GM12864 (cell line): ENCODE measurements at places on chromosomes 7 and 10.

DNA sequence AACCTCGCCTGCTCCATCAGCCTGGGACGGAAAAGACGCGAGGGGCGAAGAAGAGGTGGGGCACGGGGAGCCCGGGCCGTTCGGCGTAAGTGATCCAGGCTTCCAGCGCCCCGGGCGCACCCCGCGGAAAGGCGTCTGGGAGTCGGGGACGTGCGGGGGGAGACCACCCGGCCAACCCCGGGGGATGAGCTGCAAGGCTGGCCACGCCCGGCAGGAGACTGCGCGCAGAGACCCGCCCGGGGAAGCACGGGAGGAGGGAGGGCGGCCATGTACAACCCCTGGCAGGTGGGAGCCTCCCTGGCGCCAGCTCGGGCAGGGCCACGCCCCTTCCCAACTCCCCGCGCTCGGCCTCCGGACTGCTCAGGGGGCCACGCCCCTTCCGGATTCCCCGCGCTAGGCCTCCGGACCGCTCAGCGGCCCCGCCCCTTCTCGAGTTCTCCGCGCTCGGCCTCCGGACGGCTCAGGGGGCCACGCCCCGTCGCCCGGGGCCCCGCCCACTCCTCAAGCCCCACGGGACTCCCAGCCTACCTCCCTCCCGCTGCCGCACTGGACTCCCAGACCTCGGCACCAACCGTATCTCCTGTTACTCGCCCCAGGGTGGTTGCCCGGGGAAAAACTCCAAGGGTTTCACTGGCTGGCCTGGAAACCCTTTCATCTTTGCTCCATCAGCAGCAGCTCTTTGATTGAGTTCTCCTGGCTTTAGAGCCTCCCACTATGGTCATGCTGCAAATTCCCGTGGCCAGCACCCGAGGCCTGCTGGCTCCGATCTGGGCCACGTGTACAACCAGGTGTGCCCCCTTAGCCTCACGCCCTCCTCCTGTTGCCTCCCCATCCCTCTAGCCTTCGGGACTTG is 284.4 kb downstream of the ZEB1 start:
- DNase-seq = peak; percentile 67

DNA sequence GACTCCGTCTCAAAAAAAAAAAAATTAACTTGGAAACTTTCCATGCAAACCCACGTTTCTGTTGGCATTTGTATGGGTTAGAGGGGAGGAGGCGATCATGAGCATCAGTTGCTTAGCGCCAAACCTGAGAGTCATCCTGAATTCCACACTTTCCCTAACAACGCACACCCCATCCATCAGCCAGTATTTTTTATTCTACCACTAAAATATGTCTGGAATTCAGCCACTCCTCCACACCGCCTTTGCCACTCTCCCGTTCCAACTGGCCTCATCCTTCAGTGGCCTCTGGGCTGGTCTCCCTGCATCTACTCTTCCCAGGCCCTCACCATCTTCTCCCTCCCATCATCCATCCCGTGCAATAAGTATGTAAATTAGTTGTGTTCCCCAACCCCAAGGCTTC is 4.7 kb upstream of the LMBR1 start:
- DNase-seq = no peak

GRCh38 chr7:94491410-94491809 is 18.2 kb upstream of the CASD1 start:
- no peak for DNase-seq

DNA sequence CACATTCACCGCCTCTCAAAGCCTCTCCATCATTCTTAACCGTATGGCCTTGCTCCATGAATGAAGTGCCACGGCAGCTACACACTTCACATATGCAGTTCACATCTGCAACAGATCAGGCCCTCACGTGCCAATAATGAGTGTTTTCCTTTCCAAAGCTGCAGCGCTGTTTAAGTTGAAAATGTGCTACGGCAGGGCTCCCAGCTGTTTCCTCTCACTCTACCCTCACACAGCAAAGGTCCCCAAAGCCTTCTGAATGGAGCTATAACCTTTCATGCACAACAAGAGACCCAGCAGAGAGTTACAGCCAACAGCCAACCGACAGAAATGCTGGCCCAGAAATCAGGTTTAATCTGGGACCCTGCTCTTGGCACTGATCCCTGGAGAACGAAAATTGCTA is 236.1 kb downstream of the ELMO1 start:
- no peak for DNase-seq

DNA sequence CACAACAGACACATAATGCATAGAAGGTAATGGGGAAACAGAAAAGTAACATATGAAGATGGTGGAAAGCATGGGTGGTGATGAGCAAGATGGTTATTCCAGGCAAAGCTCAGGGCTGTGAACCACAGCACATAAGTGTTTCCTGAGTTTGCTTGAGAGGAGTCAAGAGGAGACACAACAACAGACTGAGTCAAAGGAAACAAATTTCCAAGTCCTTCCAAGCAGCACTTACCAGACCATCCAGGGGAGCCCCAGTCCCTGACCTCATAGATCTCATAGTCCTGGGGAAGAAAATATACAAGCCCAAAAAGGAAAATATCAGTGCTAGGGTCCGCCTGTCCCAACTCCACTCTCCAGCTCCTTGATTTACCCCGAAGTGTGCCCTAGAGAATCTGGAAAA is 216.6 kb upstream of the FZD1 start:
- no peak for DNase-seq

- DNase-seq = no peak
Measured at GRCh38 chr10:49759787-49760551, 2.2 kb downstream of the OGDHL start.

- DNase-seq = no peak
Measured at GRCh38 chr7:116686812-116687419, 14.9 kb downstream of the MET start.

DNA sequence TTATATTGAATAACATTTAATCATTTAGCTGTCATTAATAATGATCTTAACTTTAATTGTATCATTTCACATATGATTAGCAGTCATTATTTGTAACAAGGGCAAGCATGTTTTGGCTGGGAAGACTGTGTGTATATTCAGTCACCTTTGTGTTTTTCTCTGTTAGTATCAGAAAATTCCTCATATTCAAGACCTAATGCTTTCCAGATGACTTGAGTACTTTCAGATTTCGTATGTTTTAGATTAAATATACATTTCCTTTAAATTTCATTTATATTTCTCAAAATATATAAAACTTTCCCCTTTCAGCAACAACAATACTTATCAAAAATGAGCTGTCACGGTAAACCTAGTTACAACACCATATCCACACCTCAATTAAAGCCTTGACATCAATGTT is 6.3 kb upstream of the CACNA2D1 start:
- no peak for DNase-seq

GRCh38 chr10:35600193-35600592 is 4.9 kb upstream of the GJD4 start:
- no peak for DNase-seq

DNA sequence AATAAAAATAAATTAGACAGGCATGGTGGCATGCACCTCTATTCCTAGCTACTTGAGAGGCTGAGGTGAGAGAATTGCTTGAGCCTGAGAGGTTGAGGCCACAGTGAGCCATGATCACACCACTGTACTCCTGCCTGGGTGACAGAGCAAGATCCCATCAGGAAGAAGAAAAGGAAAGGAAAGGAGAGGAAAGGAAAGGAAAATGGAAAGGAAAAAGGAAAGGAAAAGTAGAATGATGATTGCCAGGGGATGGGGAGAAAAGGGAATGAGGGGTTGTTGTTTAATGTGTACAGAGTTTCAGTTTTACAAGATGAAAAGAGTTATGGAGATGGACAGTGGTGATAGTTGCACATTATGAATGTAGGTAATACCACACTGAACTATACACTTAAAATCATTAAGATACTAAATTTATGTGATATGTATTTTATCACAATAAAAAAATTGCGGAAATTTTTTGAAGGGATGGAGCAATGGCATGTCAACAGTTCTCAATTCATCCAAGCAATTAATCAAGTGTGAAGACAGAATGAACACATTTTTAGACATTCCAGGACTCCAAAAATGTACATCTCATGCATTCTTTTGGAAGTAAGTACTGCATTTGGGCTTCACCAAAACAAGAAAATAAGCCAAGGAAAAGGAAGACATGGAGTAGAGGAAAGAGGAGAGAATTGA is 44.3 kb downstream of the IL6 start:
- no peak for DNase-seq

GRCh38 chr7:125412890-125413665 is 483.5 kb upstream of the POT1 start:
- no peak for DNase-seq

DNA sequence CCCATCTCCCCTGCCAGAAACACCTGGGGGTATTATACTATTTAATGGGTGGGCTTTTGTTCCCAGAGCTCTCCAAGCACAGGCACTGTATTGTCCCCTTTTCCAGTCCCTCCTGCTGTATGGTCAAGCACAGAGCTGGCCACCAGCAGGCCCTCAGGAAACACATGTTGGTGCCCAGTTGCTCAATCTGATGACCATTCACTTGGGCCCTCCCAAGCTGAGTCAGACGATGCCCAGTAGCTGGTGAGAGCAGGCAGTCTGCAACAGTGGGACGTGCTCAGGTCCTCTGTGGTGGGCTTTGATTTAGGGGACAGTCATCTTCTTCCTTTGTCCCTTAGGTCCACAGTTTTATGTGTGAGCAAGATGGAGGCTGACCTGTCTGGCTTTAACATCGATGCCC is 11.8 kb downstream of the SFXN2 start:
- DNase-seq = no peak

DNA sequence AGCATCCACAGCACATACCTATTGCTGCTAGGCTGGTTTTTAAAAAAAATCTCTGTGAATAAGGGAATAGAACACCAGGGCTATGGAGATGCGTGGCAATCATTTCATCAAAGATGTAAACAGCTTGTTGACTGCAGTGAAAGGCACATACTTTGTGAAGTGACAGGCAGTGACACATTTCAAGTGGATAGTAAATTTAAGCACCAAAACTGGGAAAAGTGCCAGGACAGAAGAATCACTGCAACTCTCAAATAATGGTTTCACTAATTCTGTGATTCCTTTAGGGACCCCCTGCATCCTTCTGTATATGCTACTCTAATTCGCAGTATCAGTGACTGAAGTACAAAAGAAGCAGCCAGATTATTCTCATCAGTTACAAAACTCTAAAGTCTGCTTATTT is 145.2 kb upstream of the KLF14 start:
- no peak for DNase-seq

DNA sequence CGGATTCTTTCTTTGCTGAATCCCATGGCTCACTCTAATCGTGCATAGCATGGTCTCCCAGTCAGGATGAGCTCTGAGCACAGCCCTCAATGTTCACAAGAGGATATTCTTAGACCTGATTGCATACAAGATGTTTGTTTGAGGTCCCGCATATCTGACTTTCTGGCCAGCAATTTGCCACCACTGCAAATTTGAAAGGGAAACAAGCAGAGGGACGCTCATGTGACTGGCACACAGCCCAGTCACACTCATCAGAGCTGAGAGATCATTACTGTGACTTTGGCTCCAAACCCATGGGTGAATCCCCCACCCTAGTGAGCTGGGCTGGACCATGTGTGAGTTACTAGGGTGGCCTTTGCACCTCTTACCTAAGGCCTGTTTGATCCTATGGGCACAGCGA is 9.9 kb downstream of the TAS2R41 start:
- no peak for DNase-seq

GRCh38 chr7:135206941-135207391 is 4.4 kb downstream of the WDR91 start:
- DNase-seq = peak; percentile 60

- no peak for DNase-seq
Measured at GRCh38 chr10:12638103-12638502, 288.8 kb downstream of the CAMK1D start.

GRCh38 chr10:21934307-21934706 is 69.2 kb downstream of the DNAJC1 start:
- DNase-seq = no peak

GRCh38 chr7:117110480-117111315 is 157.4 kb downstream of the ST7 start:
- DNase-seq = no peak

DNA sequence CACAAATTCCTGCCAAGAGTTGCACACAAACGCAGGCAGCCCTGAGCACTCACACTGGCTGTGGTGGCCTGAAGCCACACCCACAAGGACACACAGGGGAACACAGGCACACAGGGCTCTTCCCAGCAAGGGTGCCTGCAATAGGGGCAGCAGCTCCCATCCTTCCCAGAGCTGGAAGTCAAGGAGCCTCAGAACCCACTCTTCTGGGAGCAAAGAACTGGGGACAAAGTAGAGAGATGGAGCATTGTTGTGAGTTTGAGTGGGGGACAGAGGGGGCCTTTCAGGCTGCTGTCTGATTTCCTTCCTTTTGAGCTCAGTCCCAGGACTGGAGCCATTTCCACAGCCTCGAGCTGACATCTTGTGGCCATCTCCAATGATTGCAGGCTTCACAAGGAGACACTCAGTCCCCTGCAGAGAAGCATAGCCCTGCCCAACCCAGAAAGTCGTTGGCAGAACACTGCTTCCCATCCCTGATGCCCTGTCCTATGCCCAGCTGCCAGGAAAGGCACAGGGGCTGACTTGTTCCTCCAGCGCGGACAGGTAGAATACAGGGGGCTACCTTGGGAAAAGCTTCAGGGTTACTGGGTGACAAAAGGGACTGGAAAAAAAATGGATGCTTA is 34.4 kb upstream of the SLF2 start:
- no peak for DNase-seq

- no peak for DNase-seq
Measured at GRCh38 chr10:82515256-82515655, 640.3 kb downstream of the NRG3 start.

DNA sequence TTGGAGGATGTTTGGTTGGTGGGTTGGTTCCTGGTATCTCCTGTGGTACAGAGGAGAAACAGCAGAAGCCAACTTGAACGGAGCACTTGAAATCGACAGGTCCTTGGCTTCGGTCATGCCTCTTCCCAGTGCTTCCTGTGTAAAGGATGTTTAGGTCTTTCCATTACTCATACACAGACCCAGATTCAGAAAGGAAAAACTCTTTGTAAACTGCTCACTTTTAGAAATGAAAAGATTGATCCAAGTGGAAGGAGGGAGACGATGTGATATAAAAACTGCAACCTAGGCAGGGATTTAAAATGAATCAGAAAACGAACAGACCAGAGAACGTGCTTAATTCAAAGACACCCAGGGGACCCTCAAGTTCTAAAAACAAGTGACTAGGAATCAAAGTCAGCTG is 338.4 kb downstream of the GALNT17 start:
- DNase-seq = no peak

- no peak for DNase-seq
Measured at GRCh38 chr7:137987968-137988367, 13.9 kb downstream of the CREB3L2 start.

GRCh38 chr10:1045415-1045814 is 3.5 kb downstream of the IDI1 start:
- no peak for DNase-seq

GRCh38 chr10:78184851-78185692 is 151.4 kb downstream of the RPS24 start:
- no peak for DNase-seq

- peak; percentile 13 for DNase-seq
Measured at GRCh38 chr10:123359539-123359938, 205.3 kb downstream of the BUB3 start.
